Hepatic stellate cell (primary cell): ENCODE measurements at places on chromosomes 2 and 18.

- no peak for DNase-seq
Observed at GRCh38 chr2:220127311-220127710, 499.9 kb downstream of the SLC4A3 start.

DNA sequence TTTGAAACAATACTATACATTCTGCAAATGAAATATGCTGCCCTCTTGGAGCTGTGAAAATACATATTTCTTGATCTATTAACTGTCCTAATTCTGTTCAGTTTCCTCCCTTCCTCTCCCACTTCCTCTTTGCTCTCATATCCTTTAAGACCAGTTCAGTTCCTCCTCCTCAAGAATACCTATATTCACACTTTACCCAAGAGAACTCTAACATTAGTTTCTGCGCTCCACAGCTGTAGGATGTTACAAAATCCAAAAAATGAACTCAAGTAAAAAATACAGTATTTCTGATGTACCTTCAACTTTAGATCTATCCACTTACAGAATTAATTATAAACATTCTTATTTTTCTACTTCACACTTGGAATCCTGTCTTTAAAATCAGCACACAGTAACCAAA is 5.4 kb downstream of the ITSN2 start:
- no peak for DNase-seq

- no peak for DNase-seq
Observed at GRCh38 chr18:43312891-43313290, 35.6 kb upstream of the SYT4 start.

- no peak for DNase-seq
Observed at GRCh38 chr2:168480825-168481585, 24.9 kb downstream of the CERS6 start.

DNA sequence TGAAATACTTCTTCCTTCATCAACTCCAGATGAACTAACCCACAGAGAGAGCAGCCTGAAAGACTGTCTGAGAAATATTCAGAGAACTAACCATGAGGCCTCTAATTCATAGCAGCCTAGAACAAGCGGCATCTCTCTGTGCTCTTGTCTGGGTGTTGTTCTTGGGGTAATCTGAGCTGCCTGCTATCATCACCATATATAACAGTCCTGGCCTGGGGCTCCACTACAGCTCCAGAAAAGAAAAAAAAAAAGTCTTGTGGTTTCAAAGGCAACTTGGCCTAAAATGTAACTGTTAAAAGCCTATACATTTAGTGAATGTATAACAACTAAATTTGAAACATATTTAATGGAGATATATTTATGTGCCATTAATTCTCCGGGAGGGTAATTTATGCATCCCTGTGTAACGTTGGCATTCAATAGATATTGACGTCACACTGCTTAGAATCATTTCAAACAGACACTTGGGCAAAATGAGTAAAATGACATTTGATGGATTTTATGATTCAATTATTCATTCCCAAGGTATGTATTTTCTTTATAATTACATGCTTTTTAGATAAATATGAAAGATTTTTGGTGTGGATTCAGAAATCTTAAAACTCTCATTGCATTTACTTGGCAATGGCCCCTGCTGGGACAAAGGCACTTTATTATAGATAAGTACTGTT is 294.3 kb downstream of the HRH4 start:
- no peak for DNase-seq

- no peak for DNase-seq
Observed at GRCh38 chr2:99439971-99440505, 49.8 kb downstream of the REV1 start.

DNA sequence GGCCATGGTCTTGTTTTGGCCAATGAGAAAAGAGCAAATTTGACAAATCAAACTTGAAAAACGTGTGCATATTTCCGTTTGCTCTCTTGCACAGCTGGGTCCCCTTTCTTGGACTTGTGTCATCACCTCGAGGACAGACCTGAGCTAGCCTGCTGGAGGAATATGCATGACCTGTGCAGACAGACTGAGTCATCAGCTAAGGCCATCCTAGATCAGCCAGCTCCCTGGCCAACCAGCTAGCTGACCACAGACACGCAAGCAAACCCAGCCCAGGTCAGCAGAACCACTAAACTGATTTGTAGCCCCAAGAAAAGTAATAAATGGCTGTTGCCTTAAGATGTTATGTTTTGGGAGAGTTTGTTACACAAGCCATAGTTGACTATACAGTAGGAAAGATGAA is 61.3 kb upstream of the PAX3 start:
- no peak for DNase-seq

DNA sequence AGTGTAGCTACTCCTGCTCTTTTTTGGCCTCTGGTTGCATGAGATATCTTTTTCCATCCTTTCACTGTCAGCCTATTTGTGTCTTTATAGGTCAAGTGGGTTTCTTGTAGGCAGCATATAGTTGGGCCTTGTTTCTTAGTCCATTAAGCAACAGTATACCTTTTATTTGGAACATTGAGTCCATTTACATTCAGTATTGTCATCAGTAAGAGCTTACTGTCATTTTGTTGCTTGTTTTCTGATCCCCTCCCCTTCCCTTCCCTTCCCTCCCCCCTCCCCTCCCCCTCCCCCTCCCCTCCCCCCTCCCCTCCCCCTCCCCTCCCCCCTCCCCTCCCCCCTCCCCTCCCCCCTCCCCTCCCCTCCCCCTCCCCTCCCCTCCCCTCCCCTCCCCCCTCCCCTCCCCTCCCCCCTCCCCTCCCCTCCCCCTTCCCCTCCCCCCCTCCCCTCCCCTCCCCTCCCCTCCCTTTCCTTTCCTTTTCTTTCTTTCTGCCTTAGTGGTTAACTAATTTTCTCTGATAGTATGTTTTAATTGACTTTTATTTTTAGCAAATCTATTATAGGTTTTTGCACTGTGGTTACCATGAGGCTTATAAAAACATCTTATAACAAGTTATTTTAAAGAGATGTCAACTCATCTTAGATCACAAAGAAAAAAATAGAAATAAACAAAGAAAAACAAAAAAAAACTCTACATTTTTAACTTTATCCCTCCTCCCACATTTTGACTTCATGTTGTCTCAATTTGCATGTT is 13.2 kb upstream of the DCDC2C start:
- no peak for DNase-seq

DNA sequence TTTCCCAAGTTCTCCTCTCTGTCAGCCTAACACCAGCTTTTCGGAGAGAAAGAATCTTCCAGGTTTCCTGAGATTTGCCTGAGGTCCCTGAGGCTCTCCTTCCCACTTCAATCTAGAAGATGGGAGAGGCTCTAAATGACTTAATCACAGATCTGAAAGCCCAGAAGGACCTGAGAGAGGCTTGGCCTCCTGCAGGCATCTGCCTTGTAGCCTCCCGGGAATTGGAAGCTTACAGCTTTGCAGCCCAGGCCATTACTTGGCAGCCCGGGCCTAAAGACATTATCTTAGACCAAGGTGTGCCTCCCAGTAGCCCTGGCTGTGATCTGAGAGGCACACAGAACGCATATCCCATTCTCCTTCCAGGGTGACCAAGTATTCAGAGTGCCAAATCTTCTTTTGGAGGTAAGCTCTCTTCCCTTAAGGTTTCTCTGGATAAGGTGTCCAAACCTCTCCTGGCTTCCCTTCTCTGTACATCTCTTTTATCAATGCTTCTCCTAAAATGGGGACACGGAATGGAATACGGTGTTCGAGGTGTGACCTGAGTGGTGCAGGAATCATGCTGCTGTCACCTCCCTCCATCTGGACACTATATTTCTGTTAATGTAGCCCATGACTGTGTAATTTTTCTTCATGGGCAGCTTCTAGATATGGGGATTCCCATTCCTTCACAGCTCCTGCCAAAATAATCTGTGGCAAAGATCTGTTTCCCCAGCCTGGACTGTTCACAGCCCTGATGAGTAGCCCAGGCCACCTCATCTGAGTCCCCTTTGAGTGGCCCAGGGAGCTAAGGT is 16.0 kb downstream of the CTIF start:
- no peak for DNase-seq

DNA sequence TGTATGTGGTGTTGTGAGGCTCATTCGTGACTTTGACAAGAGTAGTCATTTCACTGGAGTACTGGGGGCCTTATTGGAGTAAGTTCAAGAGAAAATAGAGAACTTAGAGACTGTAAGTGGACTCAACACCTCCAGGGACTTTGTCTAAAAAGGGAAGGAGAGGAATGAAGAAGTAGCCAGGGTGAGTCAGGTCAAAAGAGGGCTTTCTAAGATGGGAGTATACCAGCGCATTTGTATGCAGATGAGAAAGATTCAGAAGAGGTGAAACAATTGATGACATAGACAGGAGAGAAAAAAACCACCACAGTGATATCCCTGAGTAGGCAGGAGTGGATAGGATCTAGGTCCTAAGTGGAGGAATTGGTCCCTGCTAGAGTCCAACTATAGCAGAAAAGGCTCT is 246.8 kb downstream of the IKZF2 start:
- no peak for DNase-seq

DNA sequence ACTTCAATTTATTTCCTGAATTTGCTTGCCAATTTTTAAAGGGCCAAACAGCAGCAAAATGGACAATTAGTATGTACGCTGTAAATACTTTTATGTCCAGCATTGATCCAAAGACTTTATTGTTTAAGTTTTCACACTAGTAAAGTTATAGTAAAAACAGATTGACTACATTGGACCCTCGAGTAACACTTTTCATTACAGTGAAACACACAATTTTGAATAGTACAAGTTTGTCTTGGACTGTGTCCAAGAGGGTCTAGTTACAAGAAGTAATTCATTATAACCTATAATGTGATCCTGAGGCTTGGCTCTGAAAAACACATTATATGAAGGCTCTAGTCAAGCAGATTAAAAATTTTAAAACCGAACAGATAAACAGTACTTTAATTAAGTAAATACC is 11.4 kb upstream of the RBBP8 start:
- DNase-seq = no peak

DNA sequence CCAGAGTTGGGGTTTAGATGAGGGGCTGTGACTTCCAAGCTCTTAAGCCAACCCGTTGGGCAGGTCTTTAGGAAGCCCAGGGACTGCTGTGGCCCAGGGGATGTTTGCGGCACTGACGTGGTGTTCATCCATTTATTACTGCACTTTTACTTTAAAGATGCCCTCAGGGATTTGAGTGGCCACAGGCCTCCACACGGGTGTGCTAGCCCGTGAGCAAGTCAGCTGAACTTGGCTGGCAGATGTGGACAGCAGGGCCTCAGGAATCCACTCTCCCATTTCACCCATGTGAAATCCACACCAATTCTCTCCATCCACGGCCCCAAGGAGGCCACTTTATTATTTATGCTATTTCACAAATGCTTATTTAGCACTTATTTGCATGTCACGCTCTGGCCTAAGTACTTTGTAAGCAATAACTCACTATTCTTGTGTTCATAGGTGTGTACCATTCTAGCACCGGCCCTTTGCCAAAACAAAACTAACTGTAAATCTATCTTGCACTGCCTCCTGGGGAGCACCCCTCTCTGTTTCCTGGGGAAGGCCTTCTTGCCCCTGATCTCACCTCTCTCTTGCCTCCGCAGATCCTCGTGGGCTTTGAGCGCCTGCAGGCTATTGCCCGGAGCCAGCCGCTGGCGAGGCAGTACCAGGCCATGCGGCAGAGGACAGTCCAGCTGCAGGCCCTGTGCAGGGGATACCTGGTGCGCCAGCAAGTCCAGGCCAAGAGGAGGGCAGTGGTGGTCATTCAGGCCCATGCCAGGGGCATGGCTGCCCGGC is 39.1 kb upstream of the GPR17 start:
- DNase-seq = no peak

DNA sequence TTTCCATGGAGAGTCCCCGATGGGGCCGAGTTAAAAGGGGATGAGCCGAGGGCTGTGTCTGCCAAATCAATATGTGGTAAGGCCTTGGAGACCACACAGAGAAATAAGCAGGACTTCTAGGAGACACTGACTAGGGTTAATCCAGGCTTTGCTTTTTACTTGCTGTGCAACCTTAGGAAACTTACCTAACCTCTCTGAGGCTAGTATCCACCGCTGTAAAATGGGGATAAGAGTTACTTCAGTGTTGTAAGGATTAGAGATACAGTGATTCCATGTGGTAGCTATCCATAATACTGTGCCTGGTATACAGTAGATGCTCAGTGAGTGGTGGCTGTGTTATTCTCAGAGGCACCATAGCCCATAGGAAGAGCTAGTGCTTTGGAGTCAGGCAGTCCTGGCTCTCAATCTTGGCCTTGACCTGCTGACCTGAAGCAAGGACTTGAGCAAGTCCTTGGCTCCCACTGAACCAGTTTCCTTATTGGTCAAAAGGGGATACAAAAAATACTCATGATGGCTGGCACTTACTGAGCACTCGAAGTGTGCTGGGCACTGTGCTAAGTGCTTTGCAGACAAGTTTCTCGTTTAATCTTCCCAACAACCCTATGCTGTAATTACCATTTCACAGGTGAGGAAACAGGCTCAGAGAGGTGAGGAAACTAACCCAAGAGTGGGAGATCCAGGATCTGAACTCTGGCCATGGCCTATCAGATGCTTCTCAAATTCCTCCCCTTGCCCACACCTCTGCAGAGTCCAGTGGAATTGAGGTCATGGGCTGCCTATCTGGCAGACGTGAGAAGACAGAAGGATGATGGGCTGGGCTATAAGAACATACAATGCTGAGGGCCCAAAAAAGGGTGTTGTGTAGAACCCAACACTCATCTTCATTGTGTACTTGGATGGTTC is 12.0 kb upstream of the DES start:
- no peak for DNase-seq

DNA sequence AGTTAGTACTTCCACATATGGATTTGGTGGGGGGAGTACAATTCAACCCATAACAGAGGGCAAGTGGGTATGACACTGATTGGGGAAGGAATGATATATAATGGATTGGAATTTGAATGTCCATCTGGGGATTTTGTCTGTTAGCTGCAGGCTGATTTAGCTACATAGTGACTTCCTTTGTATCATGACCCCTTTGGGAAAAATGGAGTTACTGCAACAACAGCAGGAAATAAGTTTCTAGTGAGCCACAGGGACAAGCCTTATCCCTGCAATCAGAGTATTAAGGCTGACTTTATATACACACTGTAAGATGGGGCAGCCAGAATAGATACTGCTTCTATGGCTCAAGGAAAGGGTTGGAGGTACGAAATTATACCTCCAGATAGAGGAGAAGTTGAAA is 404.4 kb upstream of the MEIS1 start:
- no peak for DNase-seq

- no peak for DNase-seq
Observed at GRCh38 chr2:141048951-141049350, 1081.9 kb downstream of the LRP1B start.

GRCh38 chr2:173623438-173624319 is 269.0 kb downstream of the CDCA7 start:
- no peak for DNase-seq

- peak; percentile 37 for DNase-seq
Observed at GRCh38 chr2:195658541-195658890, 1.5 kb downstream of the SLC39A10 start.

- DNase-seq = no peak
Observed at GRCh38 chr2:199936554-199936953, 18.7 kb downstream of the TYW5 start.
